ENCODE measurements at places on chromosomes 1 and 21.

DNA sequence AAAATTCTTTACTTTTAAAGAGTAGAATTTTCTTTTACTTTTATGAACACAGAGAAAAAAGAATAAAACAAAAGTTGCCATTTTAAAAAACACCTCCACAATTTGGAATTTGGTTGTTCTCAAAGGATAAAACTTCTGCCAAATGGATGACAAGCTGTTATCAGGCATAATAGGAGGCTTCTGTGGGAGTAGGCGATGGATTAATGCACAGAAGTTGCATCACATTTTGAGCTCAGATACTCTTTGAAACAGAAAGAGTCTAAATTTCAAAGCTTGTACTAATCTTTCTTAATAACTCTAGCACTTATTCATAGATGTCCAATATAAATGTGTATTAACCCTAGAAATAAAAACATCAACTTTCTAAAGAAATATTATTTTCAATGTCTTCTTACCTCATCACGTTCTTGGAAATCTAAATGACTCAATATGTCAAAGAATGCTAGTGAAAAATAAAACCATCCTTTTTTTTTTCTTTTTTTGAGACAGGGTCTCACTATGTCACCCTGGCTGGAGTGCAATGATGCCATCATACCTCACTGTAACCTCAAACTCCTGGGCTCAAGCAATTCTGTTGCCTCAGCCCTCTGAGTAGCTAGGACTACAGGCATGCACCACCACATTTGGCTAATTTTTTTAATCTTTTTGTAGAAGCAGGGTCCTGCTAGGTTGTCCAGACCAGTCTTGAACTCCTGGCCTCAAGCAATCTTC, 112.8 kb upstream of the USP25 start:
- no peak for DNase-seq

GRCh38 chr1:48619539-48619938, 147.5 kb upstream of the SPATA6 start:
- no peak for DNase-seq

DNA sequence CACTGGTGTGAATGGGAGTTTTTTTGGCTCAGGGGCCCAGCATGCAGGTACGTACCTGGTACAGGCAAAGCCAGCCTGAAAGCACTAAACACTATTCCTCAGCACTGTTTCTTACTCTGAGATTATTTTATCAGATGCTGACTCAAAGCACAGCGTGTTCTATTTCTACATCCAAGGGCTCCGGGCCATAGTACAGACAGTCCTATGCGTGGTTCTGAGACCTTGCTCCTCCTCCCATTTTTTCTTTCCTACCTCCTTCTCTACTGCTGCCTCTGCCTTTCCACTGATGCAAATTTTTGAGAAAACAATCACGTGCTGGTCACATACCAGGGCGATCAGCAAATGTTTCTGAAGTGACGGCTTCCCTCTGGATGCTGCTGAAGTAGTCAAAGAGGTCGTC, 36.3 kb downstream of the PDPN start:
- DNase-seq: no peak

DNA sequence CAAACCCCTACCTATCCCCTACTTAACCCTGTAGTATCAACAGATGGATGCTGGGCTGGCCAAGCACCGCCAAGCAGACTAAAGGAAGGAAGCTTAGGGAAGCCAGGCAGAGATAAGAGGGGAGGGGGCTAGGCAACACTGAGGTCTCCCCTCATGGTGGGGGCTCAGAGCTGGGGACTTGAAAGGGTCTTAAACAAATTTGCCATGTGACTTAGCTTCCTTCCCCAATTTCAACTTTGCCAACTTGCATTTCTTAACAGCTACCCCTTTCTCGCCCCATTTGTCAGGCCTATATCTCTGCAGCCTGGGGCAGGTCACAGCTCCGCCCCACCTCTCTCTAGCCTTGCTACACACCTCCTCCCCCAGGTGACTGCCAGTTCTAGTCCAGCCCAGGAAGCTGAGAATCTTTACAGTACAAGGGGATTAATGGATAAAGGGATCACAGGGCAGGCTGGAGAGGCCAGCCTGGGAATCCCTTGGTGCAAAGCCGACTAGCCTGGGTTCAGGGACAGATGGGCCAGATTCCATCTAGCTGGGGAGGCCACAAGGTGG, 3.4 kb downstream of the KIF21B start:
- peak; percentile 50 for DNase-seq

- DNase-seq: no peak
Measured at GRCh38 chr1:163866564-163866963, 544.8 kb downstream of the NUF2 start.

- no peak for DNase-seq
Measured at GRCh38 chr1:196609370-196609737, 1.1 kb upstream of the KCNT2 start.
